ENCODE measurements at places on chromosomes 11 and 22.

DNA sequence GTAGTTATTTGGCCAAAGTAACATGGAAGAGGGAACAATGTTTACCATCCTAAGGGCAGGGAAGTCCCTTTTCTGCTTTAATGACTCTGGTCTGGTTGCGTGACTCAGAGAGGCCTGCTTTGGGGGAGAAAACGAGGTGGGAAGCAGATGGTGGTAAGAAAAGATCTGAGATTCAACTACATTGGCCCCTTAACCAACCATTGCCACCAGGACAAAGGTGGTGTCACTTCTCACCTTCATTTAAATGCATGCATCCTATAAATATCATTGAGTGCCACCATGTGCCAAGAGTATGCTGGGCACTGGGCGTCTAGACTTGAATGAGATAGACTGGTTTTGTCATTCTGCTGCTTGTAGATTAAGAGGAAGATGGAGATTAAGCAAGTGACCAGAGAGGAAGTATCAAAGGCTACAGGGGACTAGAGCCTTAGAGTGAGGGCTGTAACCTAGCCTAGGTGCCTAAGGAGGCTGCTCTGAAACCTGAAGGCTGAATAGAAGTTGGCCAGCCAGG, 3.6 kb upstream of the SORL1 start:
- no peak for DNase-seq

DNA sequence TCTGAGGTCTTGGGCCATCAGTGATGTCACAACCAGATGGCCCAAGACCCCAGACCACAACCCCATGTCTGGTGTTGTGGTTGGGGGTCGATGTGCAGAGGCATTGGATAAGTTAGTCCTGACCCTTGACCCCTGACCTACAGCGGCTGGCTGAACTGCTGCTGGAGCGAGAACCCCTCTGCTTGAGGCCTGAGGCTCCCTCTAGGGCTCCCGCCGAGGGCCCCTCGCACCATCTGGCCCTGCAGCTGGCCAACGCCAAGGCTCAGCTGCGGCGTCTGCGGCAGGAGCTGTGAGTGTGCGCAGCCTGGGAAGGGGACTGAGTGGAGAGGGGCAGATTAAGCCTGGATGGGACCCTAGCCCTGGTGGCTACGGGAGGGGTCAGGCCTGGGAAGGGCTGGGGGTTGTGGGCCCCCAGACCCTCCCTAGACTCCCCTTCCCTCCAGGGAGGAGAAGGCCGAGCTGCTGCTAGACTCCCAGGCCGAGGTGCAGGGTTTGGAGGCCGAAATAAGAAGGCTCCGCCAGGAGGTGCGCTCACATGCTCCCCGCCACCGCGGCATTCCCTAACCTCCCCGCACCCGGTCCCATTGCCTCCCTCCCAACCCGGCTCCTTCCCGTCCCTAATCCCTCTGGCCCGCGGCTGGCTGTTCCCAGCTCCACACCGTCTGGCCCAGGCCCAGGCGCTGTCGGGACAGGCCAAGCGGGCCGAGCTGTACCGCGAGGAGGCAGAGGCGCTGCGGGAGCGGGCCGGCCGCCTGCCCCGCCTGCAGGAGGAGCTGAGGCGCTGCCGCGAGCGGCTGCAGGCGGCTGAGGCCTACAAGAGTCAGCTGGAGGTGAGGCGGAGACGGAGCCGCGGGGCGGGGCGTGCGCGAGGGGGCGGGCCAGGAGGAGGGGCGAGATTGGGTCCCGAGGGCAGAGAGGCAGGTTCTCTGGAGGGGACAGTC, 2.1 kb downstream of the CCDC88B start:
- DNase-seq = peak; percentile 90

GRCh38 chr11:95922536-95923438, 1.1 kb downstream of the MTMR2 start:
- no peak for DNase-seq

- no peak for DNase-seq
These were observed 270.7 kb downstream of the ETS1 start for GRCh38 chr11:128316541-128317227.

- DNase-seq = no peak
These were observed 96.9 kb downstream of the MTMR3 start for GRCh38 chr22:29979777-29980321.
